SJSA1 (cell line): ENCODE measurements at places on chromosomes 3 and 15. TPM values are rescaled to one million over a fixed set of nuclear protein-coding genes. Genes with fewer than 3 reads are reported as not detected.

PARP16 gene
- total RNA-seq: 3.0 and 7.4 TPM in 2 replicates

ROPN1 gene
- total RNA-seq: not detected in 2 replicates

EXOG gene
- 9.0 and 11.7 TPM in 2 replicates for total RNA-seq

SPSB4 gene
- 0.05 TPM in 1 of 2 replicates, not detected in the other for total RNA-seq

CP gene
- total RNA-seq: 1.7 TPM in 1 of 2 replicates, not detected in the other

SERPINI2 gene
- total RNA-seq: not detected in 2 replicates

CPN2 gene
- total RNA-seq: not detected in 2 replicates

AMT gene
- total RNA-seq: 0.85 and 1.5 TPM in 2 replicates

MITF gene
- 9.8 and 16.5 TPM in 2 replicates for total RNA-seq

LRRC2 gene
- 0.61 and 2.8 TPM in 2 replicates for total RNA-seq

TRH gene
- not detected in 2 replicates for total RNA-seq

SPATA16 gene
- not detected in 2 replicates for total RNA-seq

CCR4 gene
- not detected in 2 replicates for total RNA-seq

CADM2 gene
- total RNA-seq: not detected in 2 replicates

HTR3E gene
- not detected in 2 replicates for total RNA-seq

TPRA1 gene
- total RNA-seq: 60.5 and 73.9 TPM in 2 replicates

LDHAL6B gene
- not detected in 2 replicates for total RNA-seq

MKRN3 gene
- 0.11 and 0.38 TPM in 2 replicates for total RNA-seq

DPPA2 gene
- total RNA-seq: not detected in 2 replicates

LMAN1L gene
- total RNA-seq: not detected in 2 replicates

EXD1 gene
- not detected in 2 replicates for total RNA-seq

GOLGA6D gene
- total RNA-seq: not detected in 2 replicates

LSAMP gene
- not detected in 2 replicates for total RNA-seq

ZNF662 gene
- not detected in 2 replicates for total RNA-seq

CELF6 gene
- total RNA-seq: 0.08 TPM in 1 of 2 replicates, not detected in the other

LEKR1 gene
- 0.16 TPM in 1 of 2 replicates, not detected in the other for total RNA-seq

ARGFX gene
- not detected in 2 replicates for total RNA-seq

FBN1 gene
- 352 and 372 TPM in 2 replicates for total RNA-seq

SOX14 gene
- total RNA-seq: not detected in 2 replicates

P2RY12 gene
- not detected in 2 replicates for total RNA-seq

GUCA1C gene
- not detected in 2 replicates for total RNA-seq

TM4SF4 gene
- not detected in 2 replicates for total RNA-seq
